ENCODE measurements at places on chromosomes 7 and 10. TPM values are rescaled to one million over a fixed set of nuclear protein-coding genes. Genes with fewer than 3 reads are reported as not detected.
A peak's percentile ranks its signal among the peaks of the same experiment; 100 is the strongest.

DNA sequence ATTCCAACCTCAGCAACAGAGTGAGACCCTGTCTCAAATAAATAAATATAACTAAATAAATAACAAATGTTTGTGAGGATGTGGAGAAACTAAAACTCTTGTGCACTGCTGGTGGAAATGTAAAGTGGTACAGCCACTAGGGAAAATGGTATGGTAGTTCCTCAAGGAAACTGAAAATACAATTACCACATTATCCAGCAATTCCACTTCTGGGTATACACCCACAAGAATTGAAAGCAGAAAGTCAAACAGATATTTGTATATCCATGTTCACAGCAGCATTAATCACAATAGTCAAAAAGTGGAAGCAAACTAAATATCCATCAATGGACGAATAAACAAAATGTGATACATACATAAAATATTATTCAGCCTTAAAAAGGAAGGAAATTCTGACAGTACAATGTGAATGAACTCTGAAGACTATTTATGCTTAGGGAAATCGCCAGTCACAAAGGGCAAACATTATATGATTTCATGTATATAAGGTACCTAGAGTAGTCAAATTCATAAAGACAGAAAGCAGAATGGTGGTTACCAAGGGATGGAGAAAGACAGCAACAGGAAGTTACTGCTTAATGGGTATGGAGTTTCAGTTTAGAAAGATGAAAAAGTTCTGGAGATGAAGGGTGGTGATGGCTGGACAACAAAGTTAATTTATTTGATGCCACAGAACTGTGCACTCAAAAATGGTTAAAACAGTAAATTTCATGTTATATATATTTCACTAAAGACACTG is 9.8 kb downstream of the ARHGAP12 start:
- no peak overlapping the region for H3K27ac ChIP-seq
- no peak for DNase-seq
- H3K4me1 ChIP-seq, result peaks cover 13% of the 10 kb centered on the region
- H3K27me3 ChIP-seq, result no peaks in the 10 kb centered on the region
- no peaks in the 10 kb centered on the region for H3K36me3 ChIP-seq
- H3K4me3 ChIP-seq, result no peak overlapping the region

The ANKRD30A gene
- not detected for total RNA-seq

The PIK3CG gene
- total RNA-seq, result 4.4 TPM

DNA sequence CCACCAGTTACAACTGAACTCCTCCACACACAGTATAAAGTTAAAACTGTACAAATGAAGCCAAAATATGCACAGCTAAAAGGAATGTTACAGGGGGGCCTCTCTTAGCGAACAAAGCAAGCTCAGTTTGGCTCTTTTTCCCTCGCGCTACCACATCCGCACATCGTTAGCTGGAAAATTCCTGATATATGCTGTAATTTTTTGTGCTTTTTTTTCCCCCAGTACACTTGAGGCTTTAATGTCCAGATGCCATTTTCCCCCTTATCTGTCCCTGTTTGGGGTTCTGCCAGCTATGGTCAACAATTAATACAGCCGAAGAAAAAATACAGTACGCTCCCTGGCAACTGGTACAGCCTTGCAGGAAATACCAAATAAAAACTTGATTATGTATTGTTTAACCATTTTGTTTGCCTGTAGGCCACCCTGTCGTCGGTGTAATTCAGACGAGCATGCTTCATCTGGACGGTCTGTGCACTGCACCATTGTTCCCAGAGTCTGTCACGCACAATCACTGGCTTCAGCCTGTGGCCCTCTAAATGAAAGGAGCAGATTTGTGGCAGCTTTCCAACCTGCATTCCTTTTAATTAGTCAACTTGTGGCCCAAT is 108.1 kb upstream of the FAM133B start:
- H3K36me3 ChIP-seq, result no peaks in the 10 kb centered on the region
- peak overlapping the region; percentile 60 for H3K27ac ChIP-seq
- no peaks in the 10 kb centered on the region for H3K27me3 ChIP-seq
- no peak for DNase-seq
- H3K4me3 ChIP-seq, result no peak overlapping the region

DNA sequence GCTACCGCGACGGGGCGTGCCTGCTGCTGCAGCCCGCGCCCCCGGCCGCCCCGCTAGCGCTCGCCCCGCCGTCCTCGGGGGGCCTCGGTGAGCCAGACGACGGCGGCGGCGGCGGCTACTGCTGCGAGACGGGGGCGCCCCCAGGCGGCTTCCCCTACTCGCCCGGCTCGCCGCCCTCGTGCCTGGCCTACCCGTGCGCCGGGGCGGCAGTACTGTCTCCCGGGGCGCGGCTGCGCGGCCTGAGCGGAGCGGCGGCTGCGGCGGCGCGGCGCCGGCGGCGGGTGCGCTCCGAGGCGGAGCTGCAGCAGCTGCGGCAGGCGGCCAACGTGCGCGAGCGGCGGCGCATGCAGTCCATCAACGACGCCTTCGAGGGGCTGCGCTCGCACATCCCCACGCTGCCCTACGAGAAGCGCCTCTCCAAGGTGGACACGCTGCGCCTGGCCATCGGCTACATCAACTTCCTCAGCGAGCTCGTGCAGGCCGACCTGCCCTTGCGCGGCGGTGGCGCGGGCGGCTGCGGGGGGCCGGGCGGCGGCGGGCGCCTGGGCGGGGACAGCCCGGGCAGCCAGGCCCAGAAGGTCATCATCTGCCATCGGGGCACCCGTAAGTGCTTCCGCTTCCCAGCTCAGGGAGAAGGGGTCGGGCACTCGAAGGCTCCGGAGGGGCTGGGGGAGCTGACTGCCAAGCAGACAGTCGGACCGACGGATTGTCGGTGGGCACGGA is 761 bp downstream of the PTF1A start:
- no peak overlapping the region for H3K27ac ChIP-seq
- DNase-seq, result no peak
- no peaks in the 10 kb centered on the region for H3K4me1 ChIP-seq
- no peak overlapping the region for H3K4me3 ChIP-seq
- no peaks in the 10 kb centered on the region for H3K27me3 ChIP-seq

GRCh38 chr7:107047902-107048782 is 3.6 kb downstream of the PRKAR2B start:
- H3K27me3 ChIP-seq, result no peaks in the 10 kb centered on the region
- no peak for DNase-seq
- H3K36me3 ChIP-seq, result no peaks in the 10 kb centered on the region
- H3K4me1 ChIP-seq, result peaks cover 18% of the 10 kb centered on the region
- no peak overlapping the region for H3K27ac ChIP-seq

DNA sequence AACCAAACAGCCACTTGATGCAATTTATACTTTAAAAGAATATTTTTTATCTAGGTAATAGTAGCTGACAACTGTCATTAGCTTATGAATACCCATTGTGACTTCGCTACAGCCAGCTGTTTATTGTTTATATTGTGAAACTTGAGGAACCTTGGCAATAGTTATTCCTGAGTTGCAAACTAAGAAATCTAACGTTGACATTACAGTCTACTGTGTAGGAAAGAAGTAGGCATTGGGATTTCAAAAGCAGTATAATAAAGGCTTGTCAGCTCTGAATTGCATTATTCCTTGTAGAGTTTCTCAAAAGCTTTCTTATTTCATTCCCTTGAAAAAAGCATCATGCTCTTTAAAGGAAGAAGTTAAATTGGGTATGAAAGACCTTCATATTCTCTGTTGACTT is 42.7 kb upstream of the OIT3 start:
- DNase-seq, result no peak
- H3K4me3 ChIP-seq, result no peak overlapping the region
- H3K4me1 ChIP-seq, result no peaks in the 10 kb centered on the region
- H3K36me3 ChIP-seq, result no peaks in the 10 kb centered on the region

- no peak overlapping the region for H3K27ac ChIP-seq
- H3K4me1 ChIP-seq, result no peaks in the 10 kb centered on the region
- no peaks in the 10 kb centered on the region for H3K36me3 ChIP-seq
- DNase-seq, result no peak
- no peak overlapping the region for H3K4me3 ChIP-seq
Measured at GRCh38 chr10:80596391-80597257, 58.9 kb downstream of the SH2D4B start.

GRCh38 chr7:131774419-131775220 is 218.2 kb upstream of the PODXL start:
- H3K36me3 ChIP-seq, result no peaks in the 10 kb centered on the region
- H3K4me1 ChIP-seq, result no peaks in the 10 kb centered on the region
- H3K27me3 ChIP-seq, result no peaks in the 10 kb centered on the region
- H3K4me3 ChIP-seq, result no peak overlapping the region
- no peak overlapping the region for H3K27ac ChIP-seq

DNA sequence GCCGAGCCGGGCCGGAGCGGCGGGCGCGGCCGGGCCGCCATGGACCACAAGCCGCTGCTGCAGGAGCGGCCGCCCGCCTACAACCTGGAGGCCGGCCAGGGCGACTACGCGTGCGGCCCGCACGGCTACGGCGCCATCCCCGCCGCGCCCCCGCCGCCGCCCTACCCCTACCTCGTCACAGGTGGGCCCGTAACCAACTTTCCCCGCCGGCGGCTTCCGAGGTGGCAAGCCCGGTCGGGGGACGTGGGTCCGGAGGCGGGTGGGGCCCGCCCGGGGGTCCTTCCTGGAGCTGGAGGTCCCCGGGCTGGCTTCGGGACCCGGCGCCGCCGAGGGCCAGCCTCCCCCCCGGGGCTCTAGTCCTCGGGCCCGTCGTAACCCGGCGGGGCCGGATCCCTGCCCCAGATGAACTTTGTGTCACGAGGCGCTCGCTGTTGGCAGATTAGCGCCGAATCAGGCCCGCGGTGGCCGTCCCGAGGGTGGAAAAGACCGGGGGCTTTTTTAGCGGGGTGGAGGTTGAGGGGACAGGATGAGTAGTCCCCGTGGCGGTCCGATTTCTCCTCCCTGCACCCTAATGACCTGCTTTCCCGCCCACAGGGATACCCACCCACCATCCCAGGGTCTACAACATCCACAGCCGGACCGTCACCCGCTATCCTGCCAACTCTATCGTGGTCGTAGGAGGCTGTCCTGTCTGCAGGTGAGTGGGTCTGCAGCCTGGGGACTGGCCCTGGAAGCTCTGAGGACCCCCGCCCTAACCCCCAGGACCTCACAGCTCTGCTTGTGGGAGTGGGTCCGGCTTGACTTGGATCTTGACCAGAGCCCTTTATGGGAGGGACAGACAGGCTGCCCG is 496 bp downstream of the BRI3 start:
- H3K4me1 ChIP-seq, result peaks cover 58% of the 10 kb centered on the region
- no peaks in the 10 kb centered on the region for H3K36me3 ChIP-seq
- DNase-seq, result no peak

- no peaks in the 10 kb centered on the region for H3K36me3 ChIP-seq
- H3K27me3 ChIP-seq, result no peaks in the 10 kb centered on the region
- H3K4me1 ChIP-seq, result no peaks in the 10 kb centered on the region
- H3K4me3 ChIP-seq, result no peak overlapping the region
- DNase-seq, result no peak
Measured at GRCh38 chr7:141276031-141276430, 202.2 kb downstream of the TMEM178B start.

DNA sequence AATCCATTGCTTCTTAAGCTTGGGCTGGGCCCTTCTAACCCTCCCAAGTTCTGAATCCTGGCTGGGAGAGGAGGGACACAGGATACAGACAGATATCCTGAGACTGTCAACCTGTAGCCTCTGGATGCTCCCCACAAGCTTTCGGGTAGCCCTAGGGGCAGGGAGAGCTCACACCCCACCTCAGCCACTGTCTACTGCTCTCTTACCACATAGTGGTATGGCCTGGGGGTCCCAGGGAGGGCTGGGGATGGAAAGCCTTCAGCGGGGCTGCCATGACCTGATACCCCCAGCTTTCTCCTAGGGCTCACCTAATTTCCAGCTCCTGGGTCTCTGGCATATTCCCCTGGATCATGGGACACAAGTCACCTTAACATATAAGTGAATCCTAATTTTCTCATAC is 25.1 kb downstream of the CRHR2 start:
- H3K4me3 ChIP-seq, result no peak overlapping the region
- no peak for DNase-seq
- no peaks in the 10 kb centered on the region for H3K4me1 ChIP-seq
- H3K27ac ChIP-seq, result no peak overlapping the region
- H3K36me3 ChIP-seq, result no peaks in the 10 kb centered on the region

- no peaks in the 10 kb centered on the region for H3K27me3 ChIP-seq
- H3K4me3 ChIP-seq, result no peak overlapping the region
- H3K4me1 ChIP-seq, result no peaks in the 10 kb centered on the region
- H3K27ac ChIP-seq, result no peak overlapping the region
- DNase-seq, result no peak
- H3K36me3 ChIP-seq, result no peaks in the 10 kb centered on the region
Measured at GRCh38 chr10:63744060-63744941, 223.1 kb downstream of the REEP3 start.

DNA sequence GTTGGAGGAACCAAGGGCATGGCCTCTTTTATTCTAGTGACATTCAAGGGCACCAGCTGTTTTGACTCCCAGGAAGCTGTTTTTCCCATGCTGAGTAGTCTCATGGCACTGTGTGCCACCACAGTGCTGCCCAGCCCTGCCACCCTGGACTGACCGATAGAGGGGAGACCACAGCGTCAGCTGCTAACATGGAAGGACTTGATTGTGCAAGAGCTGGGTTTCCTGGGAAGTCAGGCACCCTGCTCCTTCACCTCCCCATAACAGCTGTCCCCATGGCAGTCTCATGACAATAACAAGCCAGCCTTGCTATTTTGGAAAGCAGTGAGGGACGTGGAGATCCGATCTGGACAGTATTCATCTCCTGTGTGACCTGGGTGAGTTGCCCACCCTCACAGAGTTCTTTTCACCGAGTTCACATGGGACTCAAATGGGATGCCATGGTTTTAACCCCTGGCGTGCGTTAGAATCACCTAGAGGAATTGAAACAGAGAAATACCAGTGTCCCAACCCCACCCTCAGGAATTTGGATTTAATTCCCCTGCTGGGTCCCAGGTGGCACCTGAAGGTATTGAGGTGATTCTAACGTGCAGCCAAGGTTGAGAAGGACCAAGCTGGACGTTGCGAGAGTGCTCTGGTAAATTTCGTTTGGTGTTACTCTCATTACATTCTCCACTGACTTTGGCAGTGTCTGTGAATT is 174.8 kb downstream of the CELF2 start:
- DNase-seq, result no peak
- H3K27ac ChIP-seq, result no peak overlapping the region
- no peaks in the 10 kb centered on the region for H3K27me3 ChIP-seq

- no peak overlapping the region for H3K4me3 ChIP-seq
- H3K27ac ChIP-seq, result no peak overlapping the region
- peak; percentile 70 for DNase-seq
- peaks cover 10% of the 10 kb centered on the region for H3K4me1 ChIP-seq
- no peaks in the 10 kb centered on the region for H3K27me3 ChIP-seq
- no peaks in the 10 kb centered on the region for H3K36me3 ChIP-seq
Measured at GRCh38 chr7:135792866-135793265, 44.3 kb upstream of the FAM180A start.

DNA sequence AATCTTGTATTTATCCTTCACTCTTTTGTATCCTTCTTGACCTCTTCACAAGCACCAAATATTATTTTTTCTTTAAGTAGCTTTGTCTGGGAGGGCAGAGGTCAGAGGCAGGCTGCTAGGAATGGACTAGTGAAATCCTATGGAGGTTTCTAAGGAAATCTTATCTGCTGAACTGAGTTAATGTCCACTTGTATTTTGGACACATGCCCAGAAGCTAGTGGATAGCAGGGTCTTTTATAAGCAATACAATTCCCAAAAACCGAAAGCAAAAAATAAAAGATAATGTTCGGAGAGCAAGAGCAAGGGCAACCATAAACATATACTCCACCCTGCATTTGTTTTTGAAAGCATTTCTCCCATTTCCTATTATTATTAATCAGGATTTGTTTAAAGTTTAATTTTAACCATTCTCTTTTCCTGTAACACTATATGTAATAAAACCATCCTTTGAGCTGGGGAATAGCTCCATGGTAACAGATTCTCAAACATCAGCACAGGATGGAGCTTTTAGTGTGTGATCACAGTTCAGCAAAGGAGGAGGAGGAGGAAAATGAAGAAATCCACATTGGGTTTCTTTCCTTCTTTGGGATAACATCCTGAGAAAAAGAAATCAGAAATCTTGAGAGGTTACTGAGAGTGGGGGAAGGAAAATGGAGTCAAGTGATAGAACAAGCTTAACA is 328.2 kb upstream of the LRRN3 start:
- no peak for DNase-seq
- no peak overlapping the region for H3K4me3 ChIP-seq
- no peaks in the 10 kb centered on the region for H3K27me3 ChIP-seq
- H3K36me3 ChIP-seq, result no peaks in the 10 kb centered on the region
